ENCODE measurements at places on chromosomes 6 and 20. TPM values are rescaled to one million over a fixed set of nuclear protein-coding genes. Genes with fewer than 3 reads are reported as not detected.
A peak's percentile ranks its signal among the peaks of the same experiment; 100 is the strongest.

OPN5 gene
- total RNA-seq: not detected

GGTLC1 gene
- total RNA-seq: not detected

MLIP gene
- 10.8 TPM for total RNA-seq

VNN1 gene
- not detected for total RNA-seq

SYCP2 gene
- 0.28 TPM for total RNA-seq

DNA sequence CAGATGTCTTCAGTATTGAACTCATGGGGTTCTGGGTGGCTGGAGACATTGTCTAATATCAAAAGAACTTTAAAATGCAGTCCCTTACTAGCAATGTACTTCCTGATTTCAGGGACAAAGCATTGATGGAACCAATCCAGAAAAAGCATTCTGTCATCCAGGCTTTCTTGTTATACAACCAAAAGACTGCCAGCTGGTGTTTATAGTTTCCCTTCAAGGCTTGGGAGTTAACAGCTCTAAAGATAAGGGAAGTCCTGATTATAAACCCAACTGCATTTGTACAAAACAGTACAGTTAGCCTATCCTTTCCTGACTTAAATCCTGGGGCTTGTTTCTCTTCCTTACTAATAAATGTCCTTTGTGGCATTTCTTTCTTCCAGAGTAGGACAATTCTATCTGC lies 160.0 kb downstream of the COL21A1 start:
- DNase-seq: peak; percentile 37

DNA sequence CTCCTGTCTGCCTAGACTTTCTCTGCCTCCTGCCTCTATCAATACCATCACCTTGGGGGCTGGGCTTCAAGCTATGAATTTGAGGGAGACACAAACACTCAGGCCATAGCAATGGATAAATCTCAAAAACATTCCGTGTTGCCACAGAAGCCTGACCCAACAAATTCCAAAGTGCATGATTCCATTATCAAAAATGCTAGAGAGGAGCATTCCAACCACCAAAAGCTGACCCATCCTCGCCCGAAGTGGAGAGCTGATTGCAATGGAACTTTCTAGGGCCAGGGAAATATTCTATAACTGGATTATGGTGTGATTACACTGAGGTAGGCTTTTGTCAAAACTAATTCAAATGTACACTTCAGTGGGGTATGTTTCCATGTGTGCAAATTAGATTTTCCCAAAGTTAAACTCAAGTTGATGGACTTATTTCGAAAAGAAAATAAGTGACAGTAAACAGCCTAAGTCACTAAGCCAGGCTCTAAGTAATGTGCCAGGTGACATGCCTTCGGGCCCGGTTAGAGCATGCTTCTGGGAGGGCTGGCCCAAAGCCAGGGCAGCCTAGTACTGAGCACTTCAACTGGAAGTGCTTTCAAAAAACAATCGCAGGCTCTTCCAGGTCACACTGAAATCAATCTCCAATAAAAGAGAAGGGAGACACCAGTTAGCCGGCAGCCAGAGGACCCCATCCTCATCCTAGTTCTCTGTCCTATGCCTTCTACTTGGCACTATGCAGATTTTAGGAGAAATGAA lies 142.3 kb downstream of the TBXT start:
- DNase-seq: no peak

DNA sequence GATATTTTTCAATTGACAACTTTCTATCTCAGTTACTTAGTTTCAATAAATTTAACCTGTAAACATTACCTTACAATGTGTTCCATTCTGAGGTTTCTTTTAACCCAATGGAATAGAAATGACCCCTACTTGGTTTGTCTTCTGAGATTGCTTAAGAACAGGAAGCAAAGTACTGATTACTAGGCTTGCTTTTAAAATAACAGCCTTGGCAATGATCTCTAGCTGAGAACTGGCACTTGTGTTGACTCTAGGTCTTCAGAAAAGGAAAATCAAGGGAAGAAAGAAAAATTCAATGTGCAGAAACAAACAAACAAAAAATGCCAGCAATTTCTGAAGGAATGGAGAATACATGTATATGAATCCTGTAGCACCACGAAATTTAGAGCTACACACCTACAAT lies 66.1 kb downstream of the SYNE1 start:
- no peak for DNase-seq

- DNase-seq: no peak
Observed at GRCh38 chr6:140809694-140810101, 1323.0 kb upstream of the GJE1 start.

All from pulmonary artery endothelial cell (primary cell).